ENCODE measurements at places on chromosomes 3 and 15.

GRCh38 chr15:93829115-93829870, 402.1 kb upstream of the MCTP2 start:
- DNase-seq: no peak

DNA sequence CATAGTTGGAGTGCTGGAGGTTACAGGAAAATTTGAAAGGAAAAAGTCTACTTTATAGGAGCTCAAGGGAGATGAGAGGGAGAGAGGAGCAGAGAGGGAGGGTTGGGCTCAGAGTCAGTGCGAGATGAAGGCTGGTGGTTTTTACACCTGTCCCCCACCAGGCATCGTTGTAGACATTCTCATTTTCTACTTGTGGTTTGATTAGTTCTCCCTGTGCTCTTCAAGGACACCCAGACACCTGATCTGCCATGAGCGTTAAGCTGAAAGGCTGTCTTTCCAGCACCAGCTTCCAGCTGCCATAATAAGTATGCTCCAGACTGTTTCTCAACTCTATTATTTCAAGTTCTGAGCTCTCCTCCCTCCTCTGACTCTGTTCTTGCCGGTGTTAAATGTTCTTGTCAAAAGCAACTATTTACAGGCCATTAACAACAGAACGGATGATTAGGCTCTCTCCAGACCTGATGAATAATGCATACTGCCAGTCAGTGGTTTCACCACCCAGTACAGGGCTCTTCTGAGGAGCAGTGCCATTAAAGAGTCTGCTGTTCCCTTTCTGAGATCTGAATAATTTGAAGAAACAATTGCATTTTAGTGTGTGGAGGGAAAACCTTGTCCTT, 514.6 kb upstream of the MCTP2 start:
- no peak for DNase-seq

DNA sequence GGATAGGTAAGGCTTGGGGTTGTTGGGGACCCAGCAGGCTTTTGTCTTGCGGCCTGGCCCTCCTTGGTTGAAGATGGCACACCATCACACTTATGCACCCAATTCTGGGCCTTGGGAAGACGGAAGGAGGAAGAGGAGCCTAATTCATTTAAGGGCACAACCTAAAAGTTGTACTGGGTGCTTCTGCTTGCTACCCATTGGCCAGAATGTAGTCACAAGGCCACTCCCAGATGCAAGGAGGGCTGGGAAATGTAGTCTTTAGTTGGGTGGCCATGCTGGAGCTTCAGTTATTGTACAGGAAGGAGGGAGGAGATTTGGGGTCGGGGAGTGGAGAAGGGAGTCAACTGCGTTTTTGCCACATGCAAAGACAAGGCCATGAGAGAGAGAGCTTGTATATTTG, 109.2 kb downstream of the TMEM266 start:
- no peak for DNase-seq

DNA sequence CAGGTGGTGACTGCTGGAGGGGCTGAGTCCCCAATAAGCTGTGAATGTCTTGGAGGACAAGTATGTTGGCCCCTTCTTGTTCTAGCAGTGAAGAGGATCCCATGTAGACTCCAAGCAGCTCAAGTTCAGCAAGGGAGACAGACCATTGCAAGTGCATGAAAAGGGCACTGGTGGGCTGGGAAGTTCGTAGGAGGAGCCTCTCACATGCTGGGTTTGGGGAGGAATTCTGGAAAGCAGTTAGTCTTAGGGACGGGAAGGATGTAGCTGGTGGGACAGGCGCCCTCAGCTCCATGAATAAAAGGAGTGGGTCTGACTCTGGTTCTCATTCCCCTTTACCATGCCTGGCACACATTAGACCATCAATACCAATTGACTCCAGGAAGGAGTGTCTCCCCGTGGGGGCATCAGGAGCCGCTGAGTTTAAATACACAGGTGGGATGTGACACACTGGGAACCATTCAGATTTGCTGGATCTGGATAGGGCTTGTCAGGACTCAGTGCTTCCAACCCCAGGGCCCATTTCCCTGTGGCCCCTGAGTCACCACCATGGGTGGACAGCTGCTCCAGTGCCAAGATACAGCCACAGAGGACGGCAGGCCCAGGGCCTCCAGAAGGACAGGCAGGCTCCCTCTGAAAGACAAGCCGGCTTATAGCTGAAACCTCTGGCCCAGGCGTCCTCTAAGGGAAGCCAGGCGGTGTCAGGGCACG, 552 bp upstream of the XYLB start:
- DNase-seq: no peak

- DNase-seq: no peak
These were observed 28.7 kb upstream of the RPS17 start for GRCh38 chr15:82568986-82569385.

DNA sequence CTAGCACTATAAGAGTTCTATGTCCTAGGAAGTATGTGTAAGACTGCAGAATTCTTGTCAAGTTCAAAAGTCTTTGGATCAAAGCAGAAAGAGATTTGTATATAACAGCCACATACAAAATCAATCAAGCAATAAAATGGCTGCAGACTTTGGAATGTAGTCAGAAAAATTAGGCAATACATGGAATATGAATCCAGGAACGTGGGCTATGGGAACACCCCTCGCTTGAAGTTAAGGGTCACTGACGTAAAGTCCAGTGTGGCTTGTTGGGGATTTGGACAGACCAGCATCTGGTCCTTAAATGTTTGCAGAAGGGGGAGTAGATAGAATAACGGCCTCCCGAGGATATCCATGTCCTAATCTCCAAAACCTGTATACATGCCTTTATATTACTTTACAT, 178.6 kb downstream of the ADAMTS9 start:
- no peak for DNase-seq

DNA sequence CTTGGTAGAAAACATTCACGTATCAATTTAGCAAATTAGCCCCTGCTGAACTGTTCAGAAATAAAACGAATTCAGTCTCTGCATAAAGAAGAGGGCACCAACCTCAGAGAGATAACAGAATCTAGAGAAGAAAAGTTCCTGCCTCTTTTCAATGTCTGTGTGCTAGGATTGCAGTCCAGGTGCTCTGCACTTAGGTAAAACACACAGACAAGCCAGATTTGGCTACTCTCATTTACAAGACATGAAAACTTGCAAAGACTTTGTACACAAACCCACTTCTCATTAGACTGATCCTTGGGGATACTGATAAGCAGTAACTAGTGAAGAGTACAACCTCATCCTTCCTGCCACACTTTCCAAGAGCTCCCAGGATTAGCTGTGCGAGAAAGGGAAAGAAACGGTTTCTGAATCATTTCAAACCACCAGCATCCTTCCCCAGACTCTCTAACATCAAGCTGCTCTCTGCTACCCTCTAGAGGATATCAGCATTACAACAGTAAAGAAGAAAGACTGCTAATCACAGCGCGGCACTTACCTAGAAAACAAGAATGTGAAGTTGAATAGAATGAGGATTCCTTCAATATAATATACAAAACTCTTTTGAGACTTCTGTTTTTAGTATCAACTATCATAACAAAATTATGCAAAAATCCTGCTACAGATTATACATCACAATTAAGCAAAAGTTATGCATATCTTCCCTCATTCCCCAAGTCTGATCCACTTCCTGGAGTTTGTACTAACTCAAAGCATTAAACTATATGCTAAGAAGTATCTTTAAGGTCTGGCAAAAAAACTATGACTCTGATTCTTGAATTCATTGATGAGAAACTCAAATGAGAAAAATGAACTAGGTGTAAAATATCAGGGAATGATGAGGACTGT, 306.4 kb downstream of the MAGI1 start:
- no peak for DNase-seq

DNA sequence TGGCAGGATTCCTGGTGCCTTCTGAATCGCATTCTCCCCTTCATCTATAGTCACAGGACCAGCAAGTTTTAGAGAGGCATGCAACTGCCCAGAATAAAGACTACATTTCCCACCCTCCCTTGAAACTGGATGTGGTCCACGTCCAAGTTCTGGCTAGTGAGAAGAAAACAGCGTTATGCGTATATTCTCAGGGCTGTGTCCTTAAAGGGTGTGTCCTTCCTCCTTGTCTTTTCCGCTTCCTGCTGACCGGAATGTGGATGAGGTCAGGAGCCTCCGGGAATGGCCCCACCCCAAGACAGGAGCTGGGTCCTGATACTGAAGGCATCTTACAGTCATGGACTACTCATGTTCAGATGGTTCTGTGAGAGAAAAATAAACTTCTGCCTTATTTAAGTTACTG, 20.2 kb downstream of the CHST2 start:
- no peak for DNase-seq

GRCh38 chr3:22858486-22858885, 344.6 kb upstream of the UBE2E2 start:
- no peak for DNase-seq

GRCh38 chr3:21020043-21020442, 731.0 kb downstream of the ZNF385D start:
- no peak for DNase-seq

DNA sequence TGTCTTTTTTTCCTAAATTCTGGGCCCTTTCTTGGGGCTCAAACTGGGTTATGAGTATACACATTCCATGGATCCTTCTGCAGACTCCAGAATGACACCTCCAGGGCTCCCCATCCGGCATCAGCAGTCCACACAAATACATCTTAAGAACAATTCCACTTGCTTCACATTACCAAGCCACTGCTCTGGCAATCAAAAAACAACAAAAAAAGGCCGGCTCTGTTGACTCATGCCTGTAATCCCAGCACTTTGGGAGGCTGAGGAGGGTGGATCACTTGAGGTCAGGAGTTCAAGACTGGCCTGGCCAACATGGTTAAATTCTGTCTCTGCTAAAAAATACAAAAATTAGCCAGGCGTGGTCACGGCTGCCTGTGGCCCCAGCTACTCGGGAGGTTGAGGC, 49.9 kb upstream of the LPP start:
- no peak for DNase-seq

DNA sequence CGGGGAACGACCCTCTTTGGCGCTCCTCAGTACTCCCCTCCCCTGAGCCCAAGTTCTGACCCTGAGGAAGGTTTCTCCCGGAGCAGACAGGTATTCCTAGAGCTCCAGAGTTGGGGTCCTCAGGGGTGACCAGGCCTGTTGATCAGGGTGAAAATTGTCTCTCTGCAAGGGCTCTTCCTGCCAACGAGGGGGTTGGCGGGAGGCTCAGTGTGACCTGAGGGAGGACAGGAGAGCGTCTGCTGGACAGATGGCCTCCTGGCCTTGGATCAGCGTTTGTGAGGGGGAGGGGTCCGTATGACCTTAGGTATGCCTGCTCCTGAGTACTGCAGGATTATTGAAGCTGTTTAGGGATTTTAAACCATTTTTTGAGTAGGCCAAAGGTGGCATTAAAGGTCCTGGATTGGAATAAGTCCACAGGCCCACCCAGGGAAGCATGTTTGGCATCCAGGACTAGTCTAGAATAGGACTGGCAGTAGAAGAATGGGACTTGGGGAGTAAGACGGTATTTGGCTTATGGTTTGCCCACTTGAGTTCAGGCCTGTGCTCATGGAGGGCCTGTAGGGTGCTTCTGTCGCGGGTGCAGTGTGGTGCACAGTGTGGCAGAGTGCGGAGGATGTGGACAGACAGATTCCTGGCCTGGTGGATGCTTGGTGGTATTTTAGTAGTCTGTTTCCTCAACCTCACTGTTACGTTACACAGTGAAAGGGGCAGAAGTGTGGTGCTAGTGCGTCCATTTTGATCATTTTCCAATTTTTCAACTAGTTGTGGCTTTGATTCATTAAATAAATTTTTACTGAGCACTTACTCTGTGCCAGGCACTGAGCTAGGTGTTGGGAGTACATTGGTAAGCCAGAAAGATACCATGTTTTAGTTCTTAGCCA, 959 bp downstream of the ZNF592 start:
- DNase-seq: peak; percentile 48

- no peak for DNase-seq
These were observed 141.9 kb downstream of the NSMCE3 start for GRCh38 chr15:29127506-29128430.

GRCh38 chr15:68321229-68321628, 43.7 kb downstream of the FEM1B start:
- DNase-seq: no peak

- no peak for DNase-seq
These were observed 8.7 kb downstream of the SEMA3F start for GRCh38 chr3:50163572-50164455.

GRCh38 chr15:33894193-33894592, 74.1 kb upstream of the CHRM5 start:
- DNase-seq: no peak

DNA sequence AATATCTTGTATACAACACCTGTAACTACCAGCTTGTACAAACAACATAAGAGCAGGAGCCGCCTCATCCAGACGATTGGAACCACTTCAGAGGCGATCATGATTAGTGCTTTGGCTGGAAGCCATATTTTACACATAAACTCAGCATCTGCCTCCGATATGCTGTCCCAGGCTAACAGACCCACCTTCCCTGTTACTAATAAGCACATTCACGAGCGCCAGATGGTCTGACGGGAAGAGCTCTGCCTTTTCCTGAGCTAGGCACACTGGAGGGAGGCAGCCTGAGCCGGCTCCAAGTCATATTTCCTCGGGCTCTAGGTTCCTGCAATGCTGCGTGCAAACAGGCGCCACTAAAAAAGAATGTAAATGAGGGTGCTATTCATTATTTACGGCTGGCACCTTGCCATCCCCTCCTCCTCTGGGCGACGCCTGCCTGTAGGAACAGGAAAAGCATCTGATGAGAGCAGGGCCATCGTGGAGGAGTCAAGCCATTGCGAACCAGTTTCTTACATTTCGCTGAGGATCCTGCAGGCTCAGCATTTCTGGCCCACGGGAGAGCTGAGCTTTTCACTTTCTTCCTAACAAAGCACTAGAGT, 98.2 kb downstream of the ANXA2 start:
- no peak for DNase-seq

DNA sequence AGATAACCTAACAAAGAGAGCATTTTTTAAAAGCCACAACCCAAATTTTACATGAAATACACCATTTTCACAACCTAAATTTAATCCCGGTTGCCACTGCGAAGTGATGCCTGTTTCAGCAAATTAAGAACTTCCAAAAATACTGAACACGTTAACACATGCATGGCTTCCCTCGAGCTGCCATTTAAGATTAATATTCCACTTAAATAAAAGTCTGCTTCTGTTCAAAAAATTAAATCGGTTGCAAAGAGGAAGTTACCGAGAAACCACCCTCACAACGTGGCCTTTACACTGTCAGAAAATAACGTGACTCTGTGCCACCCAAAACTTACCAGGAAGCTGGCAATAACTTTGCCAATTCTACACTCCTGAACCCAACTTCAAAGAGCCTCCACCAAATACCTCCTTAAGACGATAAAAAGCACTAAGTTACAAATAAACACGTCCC, 1.2 kb downstream of the TBL1XR1 start:
- no peak for DNase-seq

GRCh38 chr3:63951492-63952247, 39.5 kb upstream of the SCAANT1 start:
- DNase-seq: no peak

GRCh38 chr3:98761643-98762229, 1.4 kb upstream of the ST3GAL6 start:
- no peak for DNase-seq

Measured in activated naive CD4-positive, alpha-beta T cell treated with Interleukin-2 at 50 U/mL for 16 hours (primary cell).